ENCODE measurements at places on chromosomes 3 and 15. TPM values are rescaled to one million over a fixed set of nuclear protein-coding genes. Genes with fewer than 3 reads are reported as not detected.

DNA sequence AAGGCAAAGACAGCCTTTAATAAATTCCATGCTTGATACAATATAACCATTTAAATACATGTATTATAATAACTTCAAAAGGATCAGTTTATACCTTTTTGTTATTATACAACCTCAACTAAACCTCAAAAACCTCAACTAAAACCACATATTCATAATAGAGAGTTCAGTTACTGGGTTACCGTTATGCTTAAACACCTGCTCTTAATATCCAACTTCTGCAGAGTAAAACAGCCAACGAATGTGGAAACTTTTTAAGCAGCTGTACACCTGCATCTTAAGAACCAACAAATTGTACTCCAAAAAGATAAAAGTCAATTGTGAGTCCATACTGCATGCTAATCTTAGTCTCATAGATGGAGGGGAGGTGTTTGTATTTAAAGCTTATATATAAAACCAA is 53.5 kb downstream of the TFDP2 start:
- no peak overlapping the region for H3K4me3 ChIP-seq
- no peaks in the 10 kb centered on the region for H3K27me3 ChIP-seq
- H3K36me3 ChIP-seq = no peaks in the 10 kb centered on the region
- DNase-seq = no peak

DNA sequence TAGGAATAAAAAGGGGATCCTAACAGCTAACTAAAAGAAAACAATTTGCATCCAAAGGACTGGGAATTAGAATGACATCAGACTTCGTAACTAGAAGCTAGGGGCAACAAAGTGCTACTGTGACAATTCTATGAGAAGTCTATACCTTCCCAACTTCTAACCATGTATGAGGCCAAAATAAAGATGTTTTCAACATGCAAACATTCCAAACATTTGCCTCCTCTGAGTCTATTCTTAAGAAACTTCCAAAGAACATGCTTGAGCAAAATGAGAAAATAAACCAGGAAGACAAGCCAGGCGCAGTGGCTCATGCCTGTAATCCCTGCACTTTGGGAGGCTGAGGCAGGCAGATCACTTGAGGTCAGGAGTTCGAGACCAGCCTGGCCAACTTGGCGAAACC is 13.1 kb upstream of the RNF7 start:
- H3K36me3 ChIP-seq = no peaks in the 10 kb centered on the region
- H3K27ac ChIP-seq = no peak overlapping the region
- DNase-seq = no peak
- no peak overlapping the region for H3K4me3 ChIP-seq
- H3K27me3 ChIP-seq = no peaks in the 10 kb centered on the region
- H3K4me1 ChIP-seq = no peaks in the 10 kb centered on the region

- no peak overlapping the region for H3K27ac ChIP-seq
- no peak overlapping the region for H3K4me3 ChIP-seq
- no peaks in the 10 kb centered on the region for H3K27me3 ChIP-seq
- no peaks in the 10 kb centered on the region for H3K4me1 ChIP-seq
- H3K36me3 ChIP-seq = no peaks in the 10 kb centered on the region
- no peak for DNase-seq
These were observed 63.8 kb upstream of the TBC1D5 start for GRCh38 chr3:17806201-17806600.

GRCh38 chr15:56786966-56787365 is 53.7 kb upstream of the ZNF280D start:
- no peaks in the 10 kb centered on the region for H3K36me3 ChIP-seq
- H3K27me3 ChIP-seq = no peaks in the 10 kb centered on the region
- DNase-seq = no peak
- no peaks in the 10 kb centered on the region for H3K4me1 ChIP-seq
- no peak overlapping the region for H3K27ac ChIP-seq

DNA sequence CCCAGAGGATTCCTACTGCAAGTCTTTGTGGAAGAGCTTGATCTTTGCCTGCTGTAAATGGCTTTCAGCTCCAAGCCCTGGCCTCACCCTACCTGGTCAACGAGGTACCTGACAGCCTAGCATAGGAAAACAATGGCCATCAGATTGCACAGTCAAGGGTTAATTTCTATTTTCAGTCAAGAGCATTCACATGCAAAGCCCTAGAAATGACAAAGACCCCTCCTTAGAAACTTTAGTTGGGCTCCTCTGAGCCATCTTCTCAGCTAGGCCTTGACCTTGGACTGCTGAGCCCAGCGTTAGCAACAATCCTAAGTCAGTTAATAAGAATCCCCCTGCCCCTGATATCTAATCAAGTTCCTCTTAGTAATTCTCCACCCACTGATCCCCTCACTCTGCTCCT is 18.5 kb downstream of the MESD start:
- DNase-seq = no peak
- no peaks in the 10 kb centered on the region for H3K4me1 ChIP-seq
- no peak overlapping the region for H3K27ac ChIP-seq
- no peaks in the 10 kb centered on the region for H3K36me3 ChIP-seq
- no peaks in the 10 kb centered on the region for H3K27me3 ChIP-seq

- peaks cover 60% of the 10 kb centered on the region for H3K4me1 ChIP-seq
- H3K4me3 ChIP-seq = no peak overlapping the region
- no peaks in the 10 kb centered on the region for H3K27me3 ChIP-seq
- H3K36me3 ChIP-seq = no peaks in the 10 kb centered on the region
These were observed 64.8 kb downstream of the ZBTB20 start for GRCh38 chr3:115082260-115082659.

DNA sequence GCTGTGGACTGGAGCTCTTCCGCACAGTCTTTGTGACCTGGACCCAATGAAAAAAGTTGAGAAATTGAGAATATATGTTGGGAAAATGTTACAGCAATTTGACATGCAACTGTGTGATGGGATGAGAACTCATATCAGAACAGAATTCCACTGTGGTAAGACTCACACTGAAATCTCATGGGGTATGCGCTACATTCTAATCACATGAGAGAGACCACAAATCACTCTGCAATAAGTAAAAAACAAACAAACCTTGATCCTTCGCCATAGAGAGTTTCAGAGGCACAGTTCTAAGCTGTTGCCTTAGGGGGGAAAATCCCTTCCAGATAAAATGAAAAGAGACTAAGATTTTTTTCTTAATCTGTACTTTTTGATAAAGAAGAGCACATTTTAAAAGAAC is 37.3 kb downstream of the LMCD1 start:
- H3K27ac ChIP-seq = no peak overlapping the region
- H3K36me3 ChIP-seq = peaks cover 68% of the 10 kb centered on the region
- no peak for DNase-seq
- H3K4me1 ChIP-seq = no peaks in the 10 kb centered on the region

- H3K4me3 ChIP-seq = no peak overlapping the region
- no peaks in the 10 kb centered on the region for H3K4me1 ChIP-seq
- DNase-seq = no peak
These were observed 419.8 kb upstream of the NR2F2 start for GRCh38 chr15:95910643-95911212.

DNA sequence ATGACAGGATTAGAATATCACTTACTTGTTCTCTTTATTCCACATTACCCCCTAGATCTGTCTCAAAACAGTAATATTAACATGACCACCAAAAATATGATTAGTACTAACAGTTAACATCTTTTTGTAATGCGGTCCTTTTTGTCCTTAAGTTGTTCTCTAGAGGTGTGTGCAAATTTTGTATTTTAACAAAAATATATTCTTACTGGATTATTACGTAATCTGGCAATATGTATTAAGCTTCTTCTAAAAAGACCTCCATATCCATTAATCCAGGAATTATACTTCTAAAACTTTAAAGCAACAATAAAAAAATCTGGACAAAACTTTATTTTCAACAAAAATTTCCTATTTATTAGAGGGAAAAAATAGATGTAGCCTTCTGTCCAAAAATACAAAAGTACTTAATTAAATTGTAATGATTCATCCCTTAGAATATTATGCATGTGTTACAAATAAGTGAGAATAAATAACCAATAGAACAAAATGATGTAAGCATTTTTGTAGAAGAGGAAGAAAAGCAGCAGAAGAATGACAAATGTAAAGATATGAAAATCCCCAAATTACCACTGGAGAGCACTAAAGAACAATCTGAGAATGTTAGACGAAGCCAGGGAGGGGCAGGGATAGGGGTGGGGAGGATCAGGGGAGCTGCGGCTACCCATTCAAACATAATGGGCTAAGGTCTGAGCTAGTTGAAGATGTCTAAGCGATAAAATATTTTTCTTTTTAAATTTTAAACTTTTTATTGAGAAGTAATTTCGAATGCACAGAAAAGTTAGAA is 945.6 kb downstream of the MCTP2 start:
- peak overlapping the region; percentile 1 for H3K27ac ChIP-seq
- H3K4me3 ChIP-seq = no peak overlapping the region
- no peaks in the 10 kb centered on the region for H3K36me3 ChIP-seq

DNA sequence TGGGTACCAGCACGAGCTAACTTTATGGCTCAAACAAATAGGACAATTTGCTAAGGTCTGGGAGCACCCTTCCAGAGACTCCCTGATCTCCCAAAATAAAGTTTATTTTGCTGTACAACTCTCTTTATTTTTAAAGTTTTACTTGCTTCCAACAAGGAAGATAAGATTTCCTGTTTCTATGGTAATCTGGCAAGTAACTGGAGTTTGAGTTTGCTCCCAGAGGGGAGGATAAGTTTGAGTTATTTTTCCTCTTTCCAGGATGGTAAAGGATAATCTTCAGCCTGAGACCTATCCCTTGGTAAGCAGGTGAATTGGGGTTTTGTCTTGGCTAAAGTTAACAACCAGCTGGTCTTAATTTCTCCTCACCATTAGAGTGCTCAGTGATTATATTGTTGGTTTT is 1019.4 kb upstream of the ALCAM start:
- no peaks in the 10 kb centered on the region for H3K4me1 ChIP-seq
- no peak overlapping the region for H3K27ac ChIP-seq
- no peaks in the 10 kb centered on the region for H3K36me3 ChIP-seq
- no peaks in the 10 kb centered on the region for H3K27me3 ChIP-seq
- H3K4me3 ChIP-seq = no peak overlapping the region

GRCh38 chr3:182848906-182849305 is 55.6 kb downstream of the ATP11B start:
- no peaks in the 10 kb centered on the region for H3K4me1 ChIP-seq
- no peak for DNase-seq
- H3K4me3 ChIP-seq = no peak overlapping the region

ERICH6 gene
- total RNA-seq = not detected

FMN1 gene
- 19.7 TPM for total RNA-seq

CASR gene
- not detected for total RNA-seq

ILDR1 gene
- not detected for total RNA-seq

LRRC28 gene
- 21.6 TPM for total RNA-seq

FGF7 gene
- total RNA-seq = 135 TPM

All from tibial nerve (tissue), 4 donors.